Hematopoietic multipotent progenitor cell treated with erythropoietin and hydrocortisone succinate and interleukin-3 and kit ligand, for 15 days (in vitro differentiated cells): ENCODE measurements at places on chromosomes 13 and 19.

- no peak for DNase-seq
These were observed 77.7 kb downstream of the LRRC63 start for GRCh38 chr13:46289260-46289955.

DNA sequence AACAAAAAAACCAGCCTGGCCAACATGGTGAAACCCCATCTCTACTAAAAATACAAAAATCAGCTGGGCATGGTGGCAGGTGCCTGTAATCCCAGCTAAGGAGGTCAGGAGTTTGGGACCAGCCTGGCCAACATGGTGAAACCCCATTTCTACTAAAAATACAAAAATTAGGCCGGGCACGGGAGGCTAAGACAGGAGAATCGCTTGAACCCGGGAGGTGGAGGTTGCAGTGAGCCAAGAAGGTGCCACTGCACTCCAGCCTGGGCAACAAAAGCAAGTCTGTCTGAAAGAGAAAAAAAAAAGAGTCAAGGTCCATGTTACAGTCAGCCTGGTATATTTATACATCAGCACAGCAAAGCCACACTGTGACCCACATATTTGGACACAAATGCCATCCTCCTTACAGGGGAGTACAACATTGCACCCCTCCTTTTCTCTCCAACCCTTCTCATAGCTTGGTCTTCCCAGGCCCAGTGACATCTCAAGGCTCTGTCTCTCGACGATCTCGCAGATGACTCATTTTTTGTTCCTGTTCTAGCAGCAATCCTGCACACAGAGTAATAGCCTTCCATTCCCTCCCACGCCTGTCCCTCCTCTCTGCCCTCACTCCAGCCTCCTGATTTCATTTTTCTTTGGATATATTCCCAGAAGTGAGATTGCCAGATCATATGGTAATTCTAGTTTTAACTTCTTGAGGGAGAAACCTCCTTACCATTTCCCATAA lies 21.0 kb upstream of the DPP9 start:
- DNase-seq: no peak

DNA sequence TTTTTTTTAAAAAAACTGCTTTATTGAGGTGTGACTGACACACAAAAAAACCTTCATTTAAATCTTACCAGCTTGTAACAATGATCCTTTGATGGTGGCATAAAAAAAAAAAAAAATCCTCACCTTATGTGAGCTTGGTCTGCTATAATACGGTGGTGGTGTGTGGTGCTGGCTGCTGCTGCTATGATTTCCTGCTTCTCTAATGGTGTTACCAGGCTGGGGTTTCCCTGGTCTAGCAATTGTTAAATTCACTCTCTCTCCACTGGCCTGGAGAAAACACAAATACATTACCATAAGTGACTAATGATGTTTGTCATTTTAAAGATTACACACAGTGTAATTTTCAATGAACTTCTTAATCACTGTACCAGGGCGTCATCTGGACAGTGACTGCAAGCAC lies 60.6 kb downstream of the LNX2 start:
- no peak for DNase-seq

- no peak for DNase-seq
These were observed 38.0 kb upstream of the C13orf42 start for GRCh38 chr13:51148952-51149573.

DNA sequence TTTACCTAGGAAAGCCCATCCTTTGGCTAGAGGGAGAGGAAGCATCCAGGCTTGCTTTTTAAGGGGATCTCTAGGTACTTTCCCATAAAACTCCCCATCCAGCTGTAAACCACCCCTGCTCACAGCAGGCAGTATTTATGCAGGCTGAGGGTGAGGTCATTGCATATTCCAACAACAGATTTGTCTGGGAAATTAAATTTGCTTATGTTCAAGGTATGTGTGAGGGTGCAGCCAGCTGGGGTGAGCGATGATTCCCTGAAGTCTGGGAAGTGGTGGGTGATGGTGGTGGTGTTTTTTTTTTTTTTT lies 96.3 kb upstream of the C1QTNF9B start:
- no peak for DNase-seq

- DNase-seq: no peak
These were observed 57.2 kb upstream of the ZNRF4 start for GRCh38 chr19:5397804-5398692.

DNA sequence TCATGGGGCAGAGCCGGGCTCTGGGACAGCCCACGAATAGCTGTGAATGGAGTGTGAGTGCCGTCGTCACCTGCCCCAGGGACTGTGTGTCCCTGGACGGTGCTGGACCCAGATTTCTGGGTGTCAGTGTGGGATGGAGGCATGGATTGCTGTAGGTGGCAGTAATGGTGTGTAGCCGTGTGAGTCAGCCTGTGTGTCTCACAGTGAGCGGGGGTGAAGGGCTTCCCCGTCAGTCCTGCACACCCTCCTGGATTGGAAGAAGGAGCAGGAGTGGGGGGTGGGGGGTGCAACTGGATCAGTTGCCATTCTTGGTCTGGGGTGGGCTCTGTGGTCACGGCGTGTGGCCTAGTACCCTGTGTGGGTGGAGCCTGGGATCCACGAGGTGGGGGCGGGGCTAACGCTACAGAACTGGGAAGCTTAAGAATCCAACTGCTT lies 6.5 kb upstream of the LTBP4 start:
- DNase-seq: no peak

- no peak for DNase-seq
These were observed 733.9 kb upstream of the ARGLU1 start for GRCh38 chr13:107301724-107302374.

- no peak for DNase-seq
These were observed 98.0 kb downstream of the ZDHHC20 start for GRCh38 chr13:21361123-21361522.

DNA sequence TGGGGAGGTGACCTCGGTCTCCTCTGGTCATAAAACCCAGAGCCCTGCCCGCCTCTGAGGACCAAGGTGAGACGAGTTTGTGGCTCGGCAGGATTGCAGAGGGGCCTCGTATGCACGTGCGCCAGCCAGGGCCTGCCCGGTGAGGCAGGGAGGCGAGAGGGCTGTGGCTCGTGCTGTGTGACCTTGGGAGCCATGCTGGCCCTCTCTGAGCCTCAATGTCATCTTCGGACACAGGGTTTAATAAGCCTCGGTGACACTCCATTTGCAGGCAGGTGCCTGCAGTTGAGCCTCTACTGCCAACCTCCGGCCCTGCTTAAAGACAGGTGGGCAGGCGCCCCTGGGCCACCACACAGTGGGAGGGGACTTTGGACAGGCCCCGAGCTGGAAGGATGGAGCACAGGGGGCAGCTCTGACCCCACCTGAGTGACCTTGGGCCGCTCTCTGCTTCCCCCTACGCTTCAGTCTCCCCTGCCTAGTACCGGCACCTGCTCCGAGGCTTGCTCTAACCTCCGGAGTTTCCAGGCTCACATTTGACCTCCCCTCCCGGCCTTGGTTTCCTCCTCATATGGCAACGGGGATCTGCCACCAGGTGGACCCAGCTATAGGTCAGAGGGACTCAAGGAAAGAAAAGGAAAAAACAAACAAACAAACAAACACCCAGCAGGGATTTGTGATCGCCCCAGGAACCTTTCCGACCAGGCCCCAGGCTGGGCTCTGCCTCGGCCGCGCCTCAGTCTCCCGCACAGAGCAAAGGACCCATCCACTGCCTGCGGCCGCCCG lies 3.1 kb downstream of the ZBTB7A start:
- DNase-seq: no peak

DNA sequence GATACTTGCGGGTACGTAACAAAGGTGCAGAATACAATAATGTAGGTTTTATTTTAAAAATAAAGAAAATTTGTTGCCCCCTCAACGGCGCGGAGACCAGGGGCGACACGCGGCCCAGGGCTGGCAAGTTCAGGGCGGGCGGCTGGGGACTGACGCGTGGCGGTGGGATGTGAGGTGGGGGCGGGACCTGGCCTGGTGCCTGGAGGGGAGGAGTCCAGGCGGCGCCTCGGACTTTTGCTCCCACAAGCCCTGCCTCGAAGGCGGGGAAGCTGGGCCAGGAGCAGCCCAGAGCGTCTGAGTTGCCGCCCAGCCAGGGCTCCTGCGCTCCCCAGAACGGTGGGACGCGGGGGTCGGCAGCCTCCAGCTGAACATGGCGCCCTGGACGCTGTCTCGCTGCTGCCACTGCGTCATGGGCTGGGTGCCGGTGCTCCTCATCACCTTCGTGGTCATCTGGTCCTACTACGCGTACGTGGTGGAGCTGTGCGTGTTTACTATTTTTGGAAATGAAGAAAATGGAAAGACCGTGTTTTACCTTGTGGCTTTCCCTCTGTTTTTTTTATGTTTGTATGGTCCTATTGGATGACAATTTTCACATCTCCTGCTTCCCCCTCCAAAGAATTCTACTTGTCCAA lies 1122.8 kb upstream of the ATXN8OS start:
- no peak for DNase-seq

- DNase-seq: no peak
These were observed 57.4 kb downstream of the TM9SF2 start for GRCh38 chr13:99558570-99559180.

DNA sequence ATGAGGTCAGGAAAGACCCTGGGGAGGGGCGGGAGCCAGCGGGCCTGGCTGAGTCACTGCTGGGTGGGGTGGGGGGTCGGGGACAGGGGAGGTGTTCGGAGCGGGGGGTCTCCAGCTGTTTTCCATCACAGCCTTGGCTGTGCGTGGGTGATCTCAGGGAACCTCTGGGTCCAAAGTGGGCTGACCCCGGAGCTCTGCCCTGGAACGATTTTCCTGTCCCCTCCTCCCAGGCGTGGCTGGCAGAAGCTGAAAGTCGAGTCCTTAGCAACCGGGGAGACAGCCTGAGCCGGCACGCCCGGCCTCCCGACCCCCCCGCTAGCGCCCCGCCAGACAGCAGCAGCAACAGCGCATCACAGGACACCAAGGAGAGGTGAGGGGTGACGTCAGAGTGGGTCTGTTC lies 10.6 kb downstream of the TRIP10 start:
- no peak for DNase-seq

GRCh38 chr19:54188215-54188871 lies 1.0 kb downstream of the MBOAT7 start:
- no peak for DNase-seq

GRCh38 chr13:31111136-31111535 lies 50.6 kb downstream of the HSPH1 start:
- DNase-seq: no peak

DNA sequence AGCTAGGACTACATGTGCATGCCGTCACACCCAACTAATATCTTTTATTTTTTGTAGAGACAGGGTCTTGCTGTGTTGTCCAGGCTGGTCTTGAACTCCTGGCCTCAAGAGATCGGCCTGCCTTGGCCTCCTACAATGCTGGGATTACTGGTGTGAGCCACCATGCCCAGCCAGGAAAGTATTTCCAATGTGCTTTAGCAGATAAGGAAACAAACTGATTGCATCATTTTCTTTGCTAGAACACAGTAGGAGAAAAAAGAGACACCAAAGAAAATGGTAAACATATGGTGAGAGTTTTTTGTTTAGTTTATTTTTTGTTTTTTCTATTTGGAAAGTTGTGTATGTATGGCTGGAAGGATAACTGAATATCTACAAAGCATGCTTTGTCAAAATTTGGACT lies 46.9 kb upstream of the AKAP11 start:
- DNase-seq: no peak

DNA sequence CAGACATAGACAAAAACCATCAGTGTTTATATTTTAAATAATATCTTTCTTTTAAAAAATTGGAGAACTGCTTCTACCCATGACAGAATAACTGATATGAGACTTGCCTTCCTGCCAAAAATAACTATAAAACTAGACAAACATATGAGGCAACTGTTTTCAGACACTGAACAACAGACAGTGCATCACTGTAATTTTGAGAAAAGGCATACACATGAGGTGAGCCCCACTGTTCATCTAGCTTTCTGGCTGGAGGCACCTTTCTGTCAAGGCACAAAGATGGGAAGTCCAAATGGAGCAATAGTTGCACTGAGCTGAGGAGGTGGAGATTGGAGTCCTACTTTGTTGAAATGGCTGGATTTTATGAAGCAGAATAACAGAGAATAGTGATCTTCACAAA lies 71.9 kb upstream of the ZNF507 start:
- DNase-seq: no peak

- DNase-seq: no peak
These were observed 2.7 kb downstream of the WDR88 start for GRCh38 chr19:33134571-33135041.

DNA sequence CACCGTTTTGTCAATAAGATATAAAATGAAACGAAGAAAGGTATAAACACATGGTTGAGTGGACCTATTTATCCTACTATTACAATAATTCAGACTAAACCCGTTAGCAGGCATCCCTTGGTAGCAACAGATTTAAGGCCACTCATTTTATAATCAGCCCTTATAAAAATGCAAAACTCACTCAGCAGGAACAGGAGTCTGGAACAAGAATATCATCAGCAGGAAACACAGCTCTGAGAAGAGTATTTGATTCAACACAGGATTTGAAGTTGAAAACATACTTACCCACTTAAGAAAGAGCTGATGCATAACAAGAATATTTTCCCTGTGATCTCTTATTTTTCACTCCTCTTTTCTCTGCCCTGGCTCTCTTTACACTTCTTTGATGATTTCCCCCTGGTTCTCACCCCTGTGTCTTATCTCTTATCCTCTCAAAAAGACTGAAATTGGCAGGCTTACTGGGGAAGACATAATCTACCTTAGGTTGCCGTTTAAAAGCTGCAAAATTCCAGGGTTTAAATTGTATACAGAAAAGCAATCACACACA lies 1722.7 kb downstream of the SLITRK5 start:
- DNase-seq: no peak

GRCh38 chr19:41327576-41328156 lies 17.7 kb downstream of the CCDC97 start:
- no peak for DNase-seq

- no peak for DNase-seq
These were observed 815.6 kb downstream of the EFNB2 start for GRCh38 chr13:105719859-105720258.

GRCh38 chr13:39811051-39811450 lies 155.6 kb downstream of the COG6 start:
- no peak for DNase-seq
